SHP77 treated with DMSO at 0.1 percent for 48 hours (cell line): ENCODE measurements at places on chromosomes 12 and 14.

GRCh38 chr12:104462931-104463339 is 6.2 kb downstream of the CHST11 start:
- no peak for DNase-seq

GRCh38 chr12:108305520-108305919 is 33.6 kb downstream of the CMKLR1 start:
- DNase-seq: no peak

- DNase-seq: no peak
Measured at GRCh38 chr12:120223458-120224303, 22.8 kb upstream of the RPLP0 start.

DNA sequence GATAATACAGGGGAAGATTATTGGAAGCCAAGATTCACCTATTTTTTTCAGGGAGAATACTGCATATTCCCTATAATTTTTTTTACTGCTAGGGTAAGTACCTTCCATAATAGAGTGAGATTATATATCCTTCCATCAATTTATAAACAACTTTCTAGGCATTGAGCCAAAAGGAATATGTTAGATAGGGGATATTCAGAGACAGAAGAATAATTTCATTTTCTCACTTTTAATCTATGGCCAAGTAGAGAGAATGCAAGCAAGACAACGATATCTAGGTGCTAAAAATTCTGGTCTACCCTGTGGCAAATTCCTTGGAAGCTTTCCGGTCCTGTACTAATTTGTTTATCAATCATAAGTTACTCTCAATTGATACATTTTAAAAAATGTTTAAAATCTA is 69.7 kb upstream of the STAC3 start:
- no peak for DNase-seq

- DNase-seq: peak; percentile 13
Measured at GRCh38 chr12:119659289-119659897, 8.5 kb upstream of the PRKAB1 start.

DNA sequence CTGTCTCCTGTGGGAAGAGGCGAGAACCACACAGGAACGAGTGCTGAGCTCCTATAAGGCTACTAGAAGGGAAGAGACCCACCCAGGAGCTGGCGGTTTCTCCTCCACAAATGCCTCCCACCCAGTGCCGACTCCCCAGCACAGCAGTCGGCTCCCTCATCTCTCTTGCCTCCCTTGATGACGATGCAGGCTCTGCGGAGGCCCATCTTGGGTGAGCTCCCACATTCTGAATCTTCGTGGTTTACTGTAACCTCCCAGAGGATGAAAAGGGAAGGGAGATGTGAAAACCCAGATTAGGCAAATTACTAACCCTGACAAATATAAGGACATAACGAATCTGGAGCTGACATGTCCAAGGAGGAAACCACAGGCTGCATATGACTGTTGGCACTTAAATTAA is 23.8 kb downstream of the GRIN2B start:
- no peak for DNase-seq

GRCh38 chr14:78586681-78587080 is 416.5 kb downstream of the NRXN3 start:
- DNase-seq: no peak

- no peak for DNase-seq
Measured at GRCh38 chr12:123369229-123369628, 4.6 kb upstream of the SBNO1 start.

- DNase-seq: no peak
Measured at GRCh38 chr12:47223031-47223847, 143.5 kb upstream of the AMIGO2 start.

DNA sequence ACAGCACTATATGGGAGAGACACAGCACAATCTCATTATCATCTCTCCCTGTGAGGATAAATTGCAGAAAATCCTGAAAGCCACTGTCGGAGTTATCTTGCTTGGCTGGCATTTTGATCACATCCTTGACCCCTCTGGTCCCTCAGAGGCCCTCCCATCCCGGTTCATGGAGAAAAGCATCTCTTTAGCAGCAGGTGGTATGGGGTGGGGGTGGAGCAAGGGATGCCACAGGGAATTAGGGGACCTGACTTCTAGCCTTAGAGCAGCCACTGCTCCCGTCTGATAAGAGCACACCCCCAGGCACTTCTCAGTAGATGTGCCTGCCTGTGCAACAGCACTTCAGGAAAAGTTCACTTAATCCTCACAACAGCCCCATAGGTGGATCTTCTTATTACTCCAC is 38.6 kb downstream of the GRIN2B start:
- DNase-seq: no peak

DNA sequence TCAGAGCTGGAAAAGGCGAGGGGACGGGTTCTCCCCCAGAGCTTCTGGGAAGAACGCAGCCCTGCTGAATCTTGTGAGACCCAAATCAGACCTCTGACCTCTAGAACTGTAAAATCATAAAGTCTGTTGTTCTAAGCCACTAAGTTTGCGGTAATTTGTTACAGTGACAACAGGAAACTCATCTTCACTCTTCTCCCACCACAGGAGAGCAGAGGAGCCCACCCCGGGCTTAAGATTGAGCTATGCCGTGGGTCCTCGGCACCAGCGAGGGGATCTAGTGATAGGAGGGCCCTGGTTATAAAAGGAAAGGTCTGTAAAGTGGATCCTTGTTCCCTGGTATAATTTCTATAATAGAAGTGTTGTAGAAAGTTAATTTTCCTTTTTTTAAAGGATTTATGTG is 7.6 kb downstream of the MLXIP start:
- no peak for DNase-seq

- DNase-seq: no peak
Measured at GRCh38 chr12:129613314-129613713, 290.5 kb downstream of the TMEM132D start.

- no peak for DNase-seq
Measured at GRCh38 chr14:99134516-99135046, 137.4 kb downstream of the BCL11B start.

- no peak for DNase-seq
Measured at GRCh38 chr12:3950714-3951320, 77.6 kb upstream of the PARP11 start.
